Glomerular endothelial cell (primary cell): ENCODE measurements at places on chromosomes 16 and 17. TPM values are rescaled to one million over a fixed set of nuclear protein-coding genes. Genes with fewer than 3 reads are reported as not detected.

TMEM238L gene
- total RNA-seq: not detected in 2 replicates

DNA sequence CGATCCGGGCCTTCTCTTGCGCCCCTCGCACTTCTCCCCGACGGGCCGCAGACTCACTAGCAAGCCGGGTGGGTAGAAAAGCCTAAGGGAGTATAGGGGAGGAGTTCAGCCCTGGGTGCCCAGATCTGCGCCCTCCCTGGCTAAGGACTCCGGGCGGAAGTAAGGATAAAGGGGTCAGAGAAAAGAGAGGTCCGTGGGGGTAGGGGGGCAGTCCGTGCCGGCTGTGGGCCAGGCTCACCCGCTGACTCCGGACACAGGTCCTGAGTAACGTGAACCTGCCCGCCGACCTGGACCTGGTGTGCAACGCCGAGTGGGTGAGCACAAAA, 1.8 kb downstream of the NAGS start:
- DNase-seq: no peak

SLC5A2 gene
- not detected in 2 replicates for total RNA-seq

DNA sequence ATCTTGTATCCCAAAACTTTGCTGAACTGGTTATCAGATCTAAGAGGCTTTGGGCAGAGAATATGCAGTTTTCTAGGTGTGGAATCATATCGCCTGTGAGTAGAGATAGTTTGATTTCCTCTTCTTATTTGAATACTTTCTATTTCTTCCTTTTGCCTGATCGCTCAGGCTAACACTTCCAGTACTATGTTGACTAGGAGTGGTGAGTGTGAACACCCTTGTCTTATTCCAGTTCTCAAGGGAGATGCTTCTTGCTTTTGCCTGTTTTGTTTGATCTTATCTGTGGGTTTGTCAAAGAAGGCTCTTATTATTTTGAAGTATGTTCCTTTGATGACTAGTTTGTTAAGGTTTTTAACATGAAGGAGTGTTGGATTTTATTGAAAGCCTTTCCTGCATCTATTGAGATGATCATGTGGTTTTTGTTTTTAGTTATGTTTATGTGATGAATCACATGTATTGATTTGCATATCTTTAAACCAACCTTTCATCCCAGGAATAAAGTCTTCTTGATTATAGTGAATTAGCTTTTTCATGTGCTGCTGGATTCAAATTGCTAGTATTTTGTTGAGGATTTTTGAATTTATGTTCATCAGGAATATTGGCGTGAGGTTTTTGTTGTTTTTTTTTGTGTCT, 17.0 kb upstream of the CCL13 start:
- DNase-seq: no peak

MYOCD gene
- 2.0 and 8.2 TPM in 2 replicates for total RNA-seq

GRCh38 chr17:71849783-71850768, 270.7 kb upstream of the SOX9 start:
- no peak for DNase-seq

GRCh38 chr16:10877472-10877946, 507 bp downstream of the CIITA start:
- DNase-seq: no peak

DNA sequence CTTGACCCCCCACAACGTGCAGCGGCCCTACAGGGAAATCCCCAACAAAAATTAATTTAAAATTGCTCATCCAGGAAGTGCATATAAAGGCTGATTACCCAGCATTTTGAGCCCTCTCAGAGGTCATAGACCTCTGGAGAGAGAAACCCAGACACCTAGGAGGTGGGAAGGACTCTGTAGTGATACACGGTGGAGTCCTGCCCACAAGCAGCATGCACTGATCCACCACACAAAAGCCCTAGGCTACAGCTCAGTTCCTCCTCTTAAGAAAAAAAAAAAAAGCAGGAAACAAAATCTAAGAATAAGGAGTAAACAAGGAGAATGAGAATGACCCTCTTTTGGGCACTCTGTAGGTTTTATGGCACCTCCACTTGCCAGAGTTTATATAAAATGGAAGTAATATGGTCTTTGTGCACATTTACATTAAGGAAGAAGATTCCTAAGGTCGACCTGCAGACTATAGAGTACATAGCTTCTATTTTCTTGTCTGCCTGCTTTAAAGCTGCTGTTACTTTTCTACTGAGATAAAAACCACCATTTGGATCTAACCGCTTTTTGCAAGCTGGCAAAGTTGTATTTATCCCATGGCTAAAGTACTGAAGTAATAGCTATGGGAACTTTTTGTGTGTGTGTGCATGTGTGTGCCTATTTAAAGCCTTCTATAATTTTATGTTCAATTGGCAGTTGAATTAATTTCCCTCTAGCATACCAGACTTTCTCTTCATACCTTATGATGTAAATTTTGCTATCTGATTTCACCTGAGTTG, 46.9 kb downstream of the ACSM1 start:
- DNase-seq: no peak

- DNase-seq: no peak
Measured at GRCh38 chr16:2236337-2237101, at the start of gene DNASE1L2. DNASE1L2 (plus strand) TSS chr16:2236444; CDS start chr16:2236817, 373 bp downstream.

DNA sequence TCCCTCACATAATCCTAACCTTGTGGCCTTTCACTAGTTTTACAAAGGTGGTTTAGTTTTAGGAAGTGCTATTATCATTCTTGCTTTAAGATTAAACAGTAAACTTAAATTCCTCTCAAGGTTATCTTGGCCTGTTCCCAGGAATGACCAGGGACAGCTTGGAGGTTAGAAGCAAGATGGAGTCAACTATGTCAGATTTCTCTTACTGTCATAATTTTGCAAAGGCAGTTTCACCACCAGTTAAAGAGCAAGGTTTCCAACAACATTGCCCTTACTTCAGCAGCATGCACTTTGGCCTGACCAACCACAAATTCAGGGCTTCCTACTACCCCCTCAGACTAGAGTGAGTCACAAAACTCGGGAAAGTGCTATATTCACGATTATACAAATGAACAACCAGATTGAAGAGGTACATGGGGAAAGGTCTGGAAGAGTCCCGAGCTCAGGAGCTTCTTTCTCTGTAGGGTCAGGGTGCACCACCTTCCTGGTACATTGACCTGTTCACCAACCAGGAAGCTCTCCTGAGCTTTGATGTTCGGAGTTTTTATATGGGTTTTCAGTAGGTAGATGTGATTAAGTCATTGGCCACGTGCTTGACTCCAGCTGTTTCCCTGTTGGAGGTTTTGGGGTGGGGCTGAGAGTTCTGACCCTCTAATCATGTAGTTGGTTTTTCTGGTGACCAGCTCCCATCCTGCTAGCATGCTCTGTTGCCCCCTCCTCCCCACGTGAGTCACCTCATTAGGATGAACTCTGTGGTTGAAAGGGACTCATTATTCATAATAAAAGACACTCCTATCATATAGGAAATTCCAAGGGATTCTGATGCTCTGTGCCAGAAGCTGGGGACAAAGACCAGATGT, 19.4 kb downstream of the RHOT1 start:
- no peak for DNase-seq

DNA sequence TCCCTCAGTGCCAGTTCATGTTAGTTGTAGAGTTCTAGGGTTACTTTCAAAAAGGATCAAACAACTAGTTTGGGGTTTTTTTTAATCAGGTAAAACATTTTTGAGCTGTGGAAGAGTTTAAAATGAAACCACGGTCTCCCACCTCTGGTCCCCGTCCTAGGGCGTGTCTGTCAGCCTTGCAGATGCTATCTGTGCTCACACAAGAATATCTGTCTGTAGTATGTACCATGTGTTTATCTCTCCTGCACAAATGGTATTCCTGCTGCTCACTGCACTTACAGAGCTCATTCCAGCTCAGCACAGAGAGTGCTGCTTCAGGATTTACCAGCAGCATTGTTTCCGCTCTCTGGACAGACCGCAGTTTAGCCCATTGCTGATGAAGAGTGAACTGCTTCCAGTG, 38.9 kb downstream of the UBN1 start:
- DNase-seq: no peak

SNX20 gene
- total RNA-seq: 0.73 TPM in 1 of 2 replicates, not detected in the other

NXPH3 gene
- total RNA-seq: 0.63 and 3.9 TPM in 2 replicates

- no peak for DNase-seq
Measured at GRCh38 chr17:38685491-38685890, 10.7 kb upstream of the EPOP start.

KCTD5 gene
- 40.2 and 66.9 TPM in 2 replicates for total RNA-seq

DNA sequence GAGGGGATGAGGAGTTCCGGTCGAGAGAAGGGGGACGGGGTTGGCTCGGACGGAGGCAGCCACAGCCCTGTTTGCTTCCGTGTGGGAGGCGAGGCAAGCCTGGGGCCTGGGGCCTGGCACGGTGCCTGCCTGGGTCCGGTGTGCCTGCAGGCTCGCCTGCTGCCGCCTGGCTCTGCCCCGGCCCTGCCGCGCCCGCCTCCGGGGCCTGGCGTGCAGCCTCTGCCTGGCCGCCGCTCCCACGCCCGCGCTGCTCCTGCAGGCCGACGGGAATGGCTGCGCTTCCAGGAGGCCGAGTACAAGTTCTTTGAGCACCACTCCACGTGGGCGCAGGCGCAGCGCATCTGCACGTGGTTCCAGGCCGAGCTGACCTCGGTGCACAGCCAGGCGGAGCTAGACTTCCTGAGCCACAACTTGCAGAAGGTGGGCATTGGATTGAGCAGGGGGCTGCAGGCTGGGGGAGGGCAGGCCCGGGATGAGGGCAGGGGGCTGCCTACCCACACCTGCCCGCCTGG, 53.1 kb downstream of the MRC2 start:
- no peak for DNase-seq

DNA sequence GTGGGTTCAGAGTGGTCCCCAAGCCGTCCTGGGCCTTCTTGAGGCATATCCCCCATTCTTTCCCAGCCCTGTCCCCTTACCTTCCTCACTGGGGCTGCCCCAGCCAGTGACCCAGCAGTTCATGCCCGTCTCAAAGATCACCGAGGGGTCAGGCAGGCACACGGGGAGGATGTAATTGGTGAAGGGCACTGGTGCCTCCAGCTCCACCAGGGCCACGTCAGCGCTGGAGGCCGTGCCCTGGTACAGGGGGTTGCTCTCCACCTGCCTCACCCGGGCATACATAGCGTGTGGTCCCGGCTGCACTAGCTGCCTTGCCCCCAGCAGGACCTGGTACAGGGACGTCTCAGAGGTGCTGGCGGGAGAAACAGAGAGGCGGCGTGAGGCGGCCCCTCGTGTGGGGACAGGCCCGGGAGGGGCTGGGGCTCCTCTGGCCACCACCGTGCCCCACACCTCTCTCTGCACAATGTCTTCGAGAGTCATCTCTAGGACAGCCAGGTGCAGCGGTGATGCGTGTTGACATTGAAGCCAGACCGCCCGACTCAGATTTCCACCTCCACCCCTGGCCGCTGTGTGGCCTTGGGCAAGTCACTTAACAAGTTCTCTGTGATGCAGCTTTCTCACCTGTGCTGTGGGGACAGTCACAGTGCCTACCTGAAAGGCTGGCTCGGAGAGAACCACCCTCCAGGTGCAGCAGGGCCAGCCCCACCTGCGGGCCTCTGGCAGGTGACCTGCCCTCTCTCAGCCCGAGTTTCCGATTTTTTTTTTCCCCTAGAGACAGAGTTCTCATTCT, 5.8 kb downstream of the PRSS27 start:
- DNase-seq: no peak

DNA sequence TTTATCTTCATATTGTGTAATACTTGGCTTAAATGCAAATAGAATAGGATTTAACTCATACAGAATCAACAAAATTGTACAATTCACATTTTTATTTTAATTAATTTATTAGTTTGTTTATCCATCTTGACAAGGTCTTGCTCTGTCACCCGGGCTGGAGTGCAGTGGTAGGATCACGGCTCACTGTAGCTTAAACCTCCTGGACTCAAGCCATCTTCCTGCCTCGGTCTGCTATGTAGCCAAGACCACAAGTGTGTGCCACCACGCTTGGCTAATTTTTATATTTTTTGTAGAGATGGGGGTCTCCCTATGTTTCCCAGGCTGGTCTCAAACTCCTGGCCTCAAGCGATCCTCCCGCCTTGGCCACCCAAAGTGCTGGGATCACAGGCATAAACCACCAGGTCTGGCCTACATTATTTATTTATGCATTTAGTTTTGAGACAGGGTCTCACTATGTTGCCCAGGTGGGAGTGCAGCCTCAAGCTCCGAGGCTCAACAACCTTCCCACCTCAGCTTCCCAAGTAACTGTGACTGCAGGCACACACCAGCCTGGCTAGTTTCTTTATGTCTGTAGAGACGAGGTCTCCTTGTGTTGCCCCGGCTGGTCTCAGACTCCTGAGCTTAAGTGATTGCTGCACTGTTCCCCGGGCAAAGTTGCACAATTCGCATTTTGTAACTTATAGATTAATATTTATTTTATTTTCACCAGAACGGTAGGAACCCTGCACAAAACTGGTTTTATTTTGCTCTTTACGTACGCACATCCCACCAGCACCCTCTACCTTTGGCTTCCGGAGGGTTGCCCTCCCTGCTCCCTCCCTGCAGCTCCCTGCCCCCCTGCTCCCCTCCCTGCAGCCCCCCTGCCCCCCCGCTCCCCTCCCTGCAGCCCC, 4.9 kb downstream of the DPEP1 start:
- DNase-seq: no peak

DNA sequence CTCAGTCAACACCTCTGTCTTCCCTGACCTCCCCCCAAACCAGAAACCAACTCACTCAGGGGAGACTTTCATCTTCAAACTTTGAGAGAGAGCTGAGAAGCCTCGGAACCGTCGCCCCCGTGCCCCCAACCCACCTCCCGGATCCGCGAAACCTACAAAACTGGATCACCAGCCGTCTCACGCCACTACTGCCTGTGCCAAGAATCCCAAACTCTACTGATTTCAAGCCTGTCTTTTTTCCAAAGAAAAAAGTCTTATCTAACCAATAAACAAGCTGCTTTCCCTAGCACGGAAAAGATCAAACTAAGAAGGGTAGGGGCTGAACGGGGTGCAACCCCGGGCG, 2.0 kb downstream of the AXIN2 start:
- DNase-seq: no peak

GRCh38 chr16:27174007-27174406, 29.3 kb upstream of the KDM8 start:
- DNase-seq: no peak

UTS2R gene
- not detected in 2 replicates for total RNA-seq

- DNase-seq: no peak
Measured at GRCh38 chr16:13519871-13520270, 400.1 kb upstream of the ERCC4 start.
